ENCODE measurements at places on chromosomes 4 and X.

DNA sequence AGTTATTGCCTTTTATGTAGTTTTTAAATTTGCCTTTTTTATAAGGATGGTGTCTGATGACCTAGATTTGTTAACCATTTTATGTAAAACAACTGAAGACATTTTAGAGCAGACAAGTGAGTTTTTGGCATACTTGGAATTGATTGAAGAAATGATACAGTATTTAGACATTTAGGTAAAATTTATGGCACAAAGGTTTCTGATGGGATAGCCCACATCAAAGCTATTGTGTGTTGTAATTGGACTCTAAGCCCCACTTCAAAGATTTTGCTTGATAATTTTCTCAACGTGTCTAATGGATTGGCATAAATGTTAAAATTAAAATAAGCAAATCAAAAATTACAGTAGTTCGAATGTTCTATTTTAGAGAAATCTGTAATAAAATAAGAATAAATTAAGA, 17.6 kb downstream of the EPGN start:
- DNase-seq: peak; percentile 20

GRCh38 chrX:30576881-30577280, 685 bp downstream of the TASL start:
- DNase-seq: no peak

GRCh38 chr4:8681391-8681790, 88.8 kb downstream of the CPZ start:
- no peak for DNase-seq

DNA sequence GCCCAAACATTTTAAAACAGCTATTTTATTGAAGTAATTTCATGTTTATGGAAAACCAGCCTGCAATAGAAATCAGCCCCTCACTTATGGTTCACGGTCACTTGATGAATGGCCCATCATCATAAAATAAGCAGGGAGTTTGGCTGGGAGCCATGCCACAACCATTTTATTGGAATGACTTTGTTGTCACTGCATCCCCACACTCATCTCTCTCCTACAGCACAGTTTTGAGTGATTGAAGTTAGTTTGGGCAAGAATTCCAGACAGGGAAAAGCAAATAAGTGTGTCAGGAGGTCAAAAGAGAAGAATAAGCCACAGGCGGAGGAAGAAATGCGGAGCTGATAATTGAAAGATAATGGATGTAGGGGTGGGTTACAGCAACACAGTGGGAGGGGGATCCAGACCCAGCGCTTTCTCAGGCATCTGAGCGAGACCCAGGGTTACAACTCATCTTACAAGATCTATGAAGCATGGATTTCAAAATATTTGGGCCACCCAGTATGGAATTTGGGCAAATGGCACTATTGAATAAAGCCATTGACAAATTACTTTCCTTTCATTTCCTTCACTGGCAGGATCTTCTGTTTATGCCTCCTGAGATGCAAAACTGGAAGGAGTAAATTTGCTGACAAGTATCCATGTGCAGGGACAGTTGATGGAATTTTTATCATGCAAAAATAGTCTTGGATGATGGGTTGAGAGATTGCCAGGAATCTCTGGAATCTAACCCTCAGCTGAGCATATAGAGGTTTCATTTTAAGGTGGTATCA, 100.8 kb downstream of the SHROOM3 start:
- DNase-seq: peak; percentile 43

DNA sequence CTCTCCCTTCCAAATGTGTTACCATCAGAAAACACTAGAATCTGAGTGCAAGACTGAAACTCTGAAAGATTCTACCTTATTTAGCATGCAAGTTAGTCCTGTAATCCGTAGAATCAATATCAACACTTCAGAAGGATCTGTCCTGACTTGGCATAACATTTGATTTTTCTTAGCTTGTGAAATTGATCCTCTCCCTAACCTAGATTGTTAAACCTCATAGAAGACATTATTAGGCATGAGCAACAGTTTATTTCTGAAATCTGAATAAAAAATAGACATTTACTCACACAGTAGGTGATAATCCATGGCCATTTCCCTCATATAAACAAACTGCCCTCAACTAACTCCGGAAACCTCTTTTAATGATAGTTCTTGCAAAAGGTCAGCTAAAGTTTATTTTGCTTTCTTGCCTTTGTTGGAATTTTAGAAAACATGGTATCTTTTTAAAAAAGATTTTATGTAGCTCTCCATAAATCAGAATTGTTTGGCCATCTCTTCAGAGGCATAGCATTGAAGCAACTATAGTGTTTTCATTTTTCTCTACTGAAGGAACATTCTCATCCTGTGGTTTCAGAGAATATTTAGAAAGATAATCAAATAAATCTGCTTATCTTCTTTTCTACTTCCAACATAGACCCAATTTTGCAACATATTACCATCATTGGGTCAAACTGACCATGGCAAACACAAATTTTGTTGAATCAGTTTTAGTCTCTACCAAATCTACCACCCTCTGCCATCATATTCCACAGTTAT, 38.5 kb upstream of the PDLIM5 start:
- DNase-seq: no peak

- DNase-seq: peak; percentile 61
Observed at GRCh38 chrX:18390941-18391538, 34.4 kb upstream of the CDKL5 start.

DNA sequence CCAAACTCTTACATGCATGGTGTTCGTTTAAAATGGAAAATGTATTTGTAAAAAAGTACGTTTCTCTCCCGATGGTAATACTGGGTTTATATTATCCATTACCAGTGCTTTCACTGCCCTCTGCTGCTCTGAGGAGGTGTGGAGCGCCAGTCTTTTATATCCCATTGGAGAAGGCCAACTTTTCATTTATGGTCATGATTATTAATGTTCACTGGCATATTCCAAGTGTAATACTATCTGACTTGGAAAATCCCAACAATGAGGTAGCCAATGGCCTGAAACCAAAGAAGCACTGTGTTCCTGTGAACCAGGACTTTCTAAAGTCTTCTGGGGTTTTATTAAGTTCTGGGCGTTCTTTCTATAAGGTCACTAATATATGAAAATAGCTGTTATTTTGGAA, 80.7 kb downstream of the SYNPO2 start:
- DNase-seq: peak; percentile 48

GRCh38 chr4:138666366-138666765, 349.2 kb upstream of the NOCT start:
- DNase-seq: no peak

DNA sequence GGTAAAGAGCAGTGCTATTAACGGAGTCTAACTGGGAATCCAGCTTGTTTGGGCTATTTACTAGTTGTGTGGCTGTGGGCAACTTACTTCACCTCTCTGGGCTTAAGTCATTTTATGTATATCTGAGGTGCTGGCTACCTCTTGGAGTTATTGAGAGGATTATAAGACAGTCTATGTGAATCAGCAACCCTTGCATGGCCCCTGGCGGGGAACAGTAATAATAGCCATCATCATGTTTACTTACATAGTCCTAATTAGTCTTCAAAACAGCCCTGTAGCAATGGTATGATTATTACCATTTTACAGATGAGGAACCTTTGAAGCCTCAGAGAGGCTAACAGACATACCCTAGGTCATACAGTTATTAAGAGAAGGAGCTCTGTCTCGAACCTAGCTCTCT, 1.5 kb downstream of the HPRT1 start:
- no peak for DNase-seq

GRCh38 chr4:94084155-94084554, 123.5 kb upstream of the SMARCAD1 start:
- no peak for DNase-seq

GRCh38 chr4:13706120-13706519, 78.6 kb upstream of the BOD1L1 start:
- DNase-seq: no peak

- no peak for DNase-seq
Observed at GRCh38 chr4:164337219-164337944, 416.5 kb upstream of the SMIM31 start.

DNA sequence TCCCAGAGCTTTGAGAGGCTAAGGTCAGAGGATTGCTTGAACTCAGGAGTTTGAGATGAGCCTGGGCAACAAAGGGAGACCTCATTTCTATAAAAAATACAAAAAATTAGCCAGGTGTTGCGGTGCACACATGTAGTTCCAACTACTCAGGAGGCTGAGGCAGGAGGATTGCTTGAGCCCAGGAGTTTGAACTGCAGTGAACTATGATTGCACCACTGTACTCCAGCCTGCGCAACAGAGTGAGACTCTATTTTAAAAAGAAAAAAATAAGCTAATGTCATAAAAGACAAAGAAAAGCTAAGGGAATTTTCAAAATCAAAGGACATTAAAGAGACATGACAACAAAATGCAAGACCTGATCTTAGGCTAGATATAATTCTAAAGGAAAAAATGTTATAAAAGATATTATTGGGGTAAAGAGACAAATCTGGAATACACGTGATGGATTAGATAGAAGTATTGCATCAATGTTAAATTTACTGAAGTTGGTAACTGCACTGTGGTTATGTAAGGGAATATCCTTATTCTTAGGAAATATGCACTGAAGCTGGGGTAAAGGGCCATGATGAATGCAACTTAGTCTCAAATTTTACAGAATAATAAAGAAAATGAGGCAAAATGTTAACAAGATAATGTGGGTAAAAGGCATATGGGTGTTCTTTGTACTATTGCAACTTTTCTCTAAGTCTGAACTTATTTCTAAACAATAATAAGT, 75.2 kb downstream of the SPRY1 start:
- DNase-seq: no peak

GRCh38 chrX:41090568-41091238, 5.5 kb downstream of the USP9X start:
- no peak for DNase-seq

GRCh38 chr4:78720994-78721677, 55.0 kb upstream of the BMP2K start:
- no peak for DNase-seq

- no peak for DNase-seq
Observed at GRCh38 chr4:143230683-143231082, 46.0 kb downstream of the USP38 start.

DNA sequence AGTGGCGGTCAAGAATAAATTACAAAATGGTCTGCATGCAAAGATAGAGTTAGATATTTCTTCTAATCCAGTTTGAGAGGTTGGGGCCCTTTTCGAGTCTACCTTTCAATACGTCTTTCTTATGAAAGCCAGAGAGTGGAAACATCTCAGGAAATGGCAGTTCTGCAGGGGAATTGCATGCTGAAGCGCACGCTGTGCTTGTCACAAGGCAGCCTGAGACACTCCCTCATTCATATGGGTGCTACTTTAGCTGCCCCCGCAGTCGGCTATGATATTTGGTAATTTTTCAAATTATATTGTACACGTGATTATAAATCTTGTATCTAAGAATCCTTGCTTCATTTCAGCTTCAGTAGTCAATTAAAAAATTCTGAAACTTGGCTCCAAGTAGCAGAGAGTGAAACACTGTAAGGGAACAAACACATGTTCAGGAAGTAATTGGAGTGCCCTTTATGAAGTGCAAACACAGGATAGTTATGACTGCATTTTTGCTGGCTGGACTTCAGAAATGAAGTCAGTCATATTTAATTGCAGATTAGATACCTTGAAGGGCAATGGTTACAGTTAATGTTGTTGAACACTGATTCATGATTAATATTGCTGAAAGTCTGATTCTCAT, 145.5 kb upstream of the NAP1L5 start:
- DNase-seq: no peak

DNA sequence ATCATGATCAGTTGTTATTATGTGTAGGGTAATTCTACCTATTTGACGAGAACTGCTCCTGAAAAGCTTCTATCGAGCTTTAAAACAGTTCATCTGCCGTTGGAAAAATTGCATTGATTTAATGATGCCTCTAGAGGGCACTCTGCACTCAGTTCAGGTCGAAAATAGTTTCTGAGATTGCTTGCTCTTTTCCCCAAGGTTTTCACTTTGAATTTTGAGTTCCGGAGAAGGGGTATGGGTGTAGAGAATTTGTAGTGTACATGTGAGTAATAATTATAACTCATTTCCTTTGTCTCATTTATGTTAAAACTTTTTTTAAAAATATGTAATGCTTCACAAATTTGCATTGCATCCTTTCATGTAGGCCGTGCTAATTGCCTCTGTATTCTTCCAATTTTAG, 28.4 kb upstream of the TNIP3 start:
- peak; percentile 16 for DNase-seq

DNA sequence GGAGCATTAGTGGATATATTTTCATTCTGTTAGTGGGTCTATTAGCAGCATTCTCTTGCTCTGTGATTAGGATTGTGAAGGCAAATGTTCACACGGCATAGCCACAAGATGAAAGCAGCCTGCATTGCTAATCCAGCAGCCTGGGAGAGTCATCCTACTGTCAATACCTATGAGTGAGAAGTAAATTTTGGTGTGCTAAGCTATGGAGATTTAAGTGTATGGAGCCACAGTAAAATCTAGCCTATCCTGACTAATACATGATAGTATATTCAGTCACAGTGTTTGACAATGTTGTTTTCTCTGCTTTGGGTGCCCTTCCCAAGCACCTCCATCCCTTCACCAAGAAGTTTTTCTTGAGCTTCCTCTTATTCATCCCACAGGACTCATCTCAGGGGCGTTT, 47.2 kb upstream of the TMPRSS11F start:
- no peak for DNase-seq

DNA sequence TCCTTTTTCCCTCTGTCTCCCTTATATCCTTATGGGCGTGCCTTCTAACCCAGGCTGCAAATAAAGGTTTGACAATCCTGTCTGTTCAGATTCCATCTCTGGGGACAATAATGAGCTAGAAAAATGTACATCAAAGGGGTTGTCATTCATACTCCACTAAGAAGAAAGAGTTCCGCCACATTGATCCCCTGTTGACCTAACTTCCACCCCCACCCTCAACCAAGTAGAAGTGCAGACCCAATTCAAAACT, 541 bp upstream of the GABRA3 start:
- DNase-seq: peak; percentile 29

GRCh38 chrX:4043951-4044350, 330.5 kb upstream of the PRKX start:
- no peak for DNase-seq

GRCh38 chrX:20594985-20595384, 328.3 kb upstream of the RPS6KA3 start:
- peak; percentile 18 for DNase-seq

GRCh38 chrX:154403858-154404257, 5.2 kb downstream of the DNASE1L1 start:
- DNase-seq: no peak

- no peak for DNase-seq
Observed at GRCh38 chr4:45155081-45155777, 428.9 kb upstream of the GNPDA2 start.

- DNase-seq: no peak
Observed at GRCh38 chr4:178823673-178824295, 1381.5 kb upstream of the AGA start.

DNA sequence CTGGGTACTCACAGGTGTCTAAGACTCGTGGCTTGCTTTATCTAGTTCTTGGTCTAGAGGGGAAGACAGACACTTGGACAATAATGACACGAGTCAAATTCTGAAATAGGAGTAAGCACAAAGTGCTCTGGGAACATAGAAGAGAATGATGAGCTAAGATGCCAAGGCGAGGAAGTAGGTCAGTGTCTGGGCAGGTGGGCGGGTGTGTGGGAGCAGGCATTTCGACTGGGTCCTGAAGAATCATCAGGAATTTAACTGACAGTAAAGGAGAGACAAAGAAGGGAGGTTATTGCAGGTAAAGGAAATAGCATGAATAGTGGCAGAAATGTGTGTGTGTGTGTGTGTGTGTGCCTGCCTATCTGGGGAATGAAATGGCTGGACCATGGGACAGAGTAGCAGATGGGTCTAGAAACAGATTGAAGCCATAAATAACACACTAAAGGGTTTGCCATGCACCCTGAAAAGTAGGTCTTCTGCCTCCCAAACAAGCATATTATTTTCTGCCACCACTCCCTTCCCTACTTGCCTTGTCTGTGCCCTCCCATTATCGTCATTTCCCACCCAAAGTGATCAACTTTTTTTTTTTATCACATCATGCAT, 58.4 kb upstream of the SLC25A43 start:
- no peak for DNase-seq

GRCh38 chr4:73486497-73486896, 5.0 kb downstream of the AFM start:
- DNase-seq: no peak
